ENCODE measurements at places on chromosomes 4 and X.

GRCh38 chrX:56947699-56948098 is 47.6 kb downstream of the SPIN3 start:
- no peak overlapping the region for H3K27ac ChIP-seq
- no peak for DNase-seq
- H3K27me3 ChIP-seq, result no peaks in the 10 kb centered on the region
- H3K36me3 ChIP-seq, result no peaks in the 10 kb centered on the region
- no peak overlapping the region for H3K4me3 ChIP-seq

DNA sequence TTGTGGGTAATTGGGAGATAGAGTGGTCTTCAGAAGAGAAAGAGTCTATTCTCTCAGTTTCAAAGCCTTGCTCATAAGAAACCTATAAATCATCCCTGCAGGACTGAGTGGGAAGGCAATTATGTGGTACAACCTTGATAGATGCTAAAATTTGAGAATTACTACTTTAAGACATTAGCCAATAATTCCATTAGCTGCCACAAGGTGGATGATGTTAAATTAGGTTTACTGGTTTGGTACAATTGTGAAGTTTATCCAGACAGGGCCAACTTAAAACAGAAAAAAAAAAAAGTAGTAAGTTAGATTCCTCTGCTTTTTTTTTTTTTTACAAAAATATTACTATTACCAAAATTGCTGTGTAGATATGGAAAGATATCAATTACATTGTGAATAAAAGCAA is 73.2 kb upstream of the AMOT start:
- DNase-seq, result no peak
- H3K27ac ChIP-seq, result no peak overlapping the region
- H3K4me3 ChIP-seq, result no peak overlapping the region
- H3K36me3 ChIP-seq, result no peaks in the 10 kb centered on the region
- no peaks in the 10 kb centered on the region for H3K4me1 ChIP-seq

DNA sequence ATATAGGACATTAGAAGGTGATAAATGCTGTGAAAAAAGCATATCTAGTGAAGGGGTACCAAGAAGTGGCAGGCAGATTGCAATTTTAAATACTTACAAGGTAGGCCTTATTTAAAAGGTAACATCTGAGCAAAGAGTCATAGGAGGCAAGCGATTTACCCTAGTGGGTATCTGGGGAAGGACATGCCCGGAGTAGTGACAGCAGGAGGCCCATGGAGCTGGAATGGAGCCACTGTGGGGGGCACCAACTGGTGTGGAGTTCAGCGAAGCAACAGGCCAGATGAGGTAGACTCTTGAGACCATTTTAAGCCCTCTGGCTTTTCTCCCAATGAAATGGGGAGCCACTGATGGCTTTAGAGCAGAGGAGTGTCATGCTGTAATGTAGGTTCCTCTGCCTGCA is 37.3 kb downstream of the SEC24D start:
- peaks cover 13% of the 10 kb centered on the region for H3K36me3 ChIP-seq
- DNase-seq, result no peak
- no peaks in the 10 kb centered on the region for H3K4me1 ChIP-seq
- no peak overlapping the region for H3K4me3 ChIP-seq
- no peak overlapping the region for H3K27ac ChIP-seq

GRCh38 chrX:12681047-12681446 is 110.2 kb upstream of the PRPS2 start:
- peaks cover 6% of the 10 kb centered on the region for H3K27me3 ChIP-seq
- no peak for DNase-seq
- no peak overlapping the region for H3K27ac ChIP-seq
- no peaks in the 10 kb centered on the region for H3K4me1 ChIP-seq
- H3K36me3 ChIP-seq, result no peaks in the 10 kb centered on the region
- no peak overlapping the region for H3K4me3 ChIP-seq

DNA sequence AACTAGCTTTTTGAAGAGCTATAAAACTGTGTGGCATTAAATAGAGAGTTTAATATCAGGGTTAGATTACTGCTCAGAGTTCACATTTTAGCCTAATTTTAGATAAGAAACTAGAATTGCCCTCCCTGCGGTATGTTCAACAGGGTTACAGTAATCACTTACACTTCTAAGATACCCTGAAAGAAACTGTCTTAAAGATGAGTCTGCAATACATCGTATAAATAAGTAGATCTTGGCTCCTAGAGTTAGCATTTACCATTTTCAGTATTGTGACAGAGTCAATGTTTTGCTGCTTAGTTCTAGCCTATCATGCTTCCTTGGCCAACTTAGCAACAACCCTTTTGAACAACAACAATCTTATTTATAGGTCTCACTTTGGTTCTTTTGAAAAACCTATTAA is 217.8 kb upstream of the NDST4 start:
- H3K27ac ChIP-seq, result no peak overlapping the region
- no peaks in the 10 kb centered on the region for H3K27me3 ChIP-seq
- no peaks in the 10 kb centered on the region for H3K4me1 ChIP-seq
- no peak overlapping the region for H3K4me3 ChIP-seq
- no peaks in the 10 kb centered on the region for H3K36me3 ChIP-seq
- no peak for DNase-seq

DNA sequence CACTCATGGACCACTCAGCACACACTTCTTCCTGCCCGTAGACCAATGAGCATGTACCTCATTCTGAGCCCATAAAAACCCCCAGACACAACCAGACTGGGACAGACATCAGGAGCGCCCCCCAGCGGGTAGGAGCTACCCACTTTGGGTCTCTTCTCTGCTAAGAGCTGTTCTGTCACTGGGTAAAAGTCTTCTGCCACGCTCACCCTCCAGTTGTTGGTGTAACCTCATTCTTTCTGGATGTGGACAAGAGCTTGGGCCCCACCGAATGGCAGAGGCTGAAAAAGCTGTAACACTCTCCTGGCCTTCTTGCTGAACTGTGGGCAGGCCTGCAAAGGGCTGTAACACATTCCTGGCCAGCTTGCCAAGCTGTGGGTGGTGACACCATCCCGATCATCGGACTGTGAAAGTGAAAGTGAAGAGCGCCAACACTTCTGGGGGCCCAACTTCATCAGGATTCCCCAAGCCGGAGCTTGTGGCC is 137.6 kb downstream of the TECRL start:
- H3K27me3 ChIP-seq, result no peaks in the 10 kb centered on the region
- no peaks in the 10 kb centered on the region for H3K4me1 ChIP-seq
- DNase-seq, result peak; percentile 15
- H3K27ac ChIP-seq, result no peak overlapping the region

- H3K27ac ChIP-seq, result no peak overlapping the region
- peaks cover 12% of the 10 kb centered on the region for H3K4me1 ChIP-seq
- peaks cover 21% of the 10 kb centered on the region for H3K36me3 ChIP-seq
- H3K4me3 ChIP-seq, result no peak overlapping the region
- peak; percentile 70 for DNase-seq
- H3K27me3 ChIP-seq, result no peaks in the 10 kb centered on the region
Observed at GRCh38 chr4:55866290-55866907, 13.0 kb downstream of the EXOC1 start.

DNA sequence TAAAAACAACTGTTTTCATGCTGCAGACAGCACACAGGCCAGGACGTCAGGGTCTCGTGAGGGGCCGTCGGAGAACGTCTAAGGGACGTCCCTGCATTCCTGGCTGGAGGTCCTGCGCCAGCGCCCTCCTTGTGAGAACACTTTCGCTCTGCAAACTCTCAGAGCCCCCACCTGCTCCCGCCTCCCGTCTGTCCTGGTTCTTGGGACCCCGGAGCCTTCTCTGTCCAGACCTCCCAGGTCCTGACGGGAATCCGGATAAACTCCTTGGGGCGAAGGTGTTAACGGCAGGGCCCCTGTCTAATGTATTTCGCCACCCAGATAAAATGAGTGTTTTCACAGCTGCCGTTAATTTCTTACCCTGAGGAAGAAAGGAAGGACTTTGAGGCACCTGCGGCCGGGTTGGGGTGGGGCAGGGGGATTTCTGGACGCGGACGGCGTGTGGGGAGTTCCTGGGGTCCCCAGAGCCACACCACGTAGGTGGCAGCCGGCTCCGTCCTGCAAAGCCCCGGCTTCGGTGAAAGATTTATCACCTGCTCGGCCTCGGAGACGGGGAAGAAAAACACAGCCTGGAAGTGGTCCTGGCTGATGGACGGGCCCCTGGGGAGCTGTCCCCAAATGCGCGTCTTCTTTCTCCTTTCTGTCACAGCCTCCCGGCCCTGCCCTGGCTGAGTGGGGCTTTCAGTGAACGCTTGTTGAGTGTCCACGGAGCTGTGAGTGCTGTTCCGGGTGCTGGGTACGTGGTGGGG is 35.1 kb upstream of the PPP2R3B start:
- no peaks in the 10 kb centered on the region for H3K27me3 ChIP-seq
- H3K4me3 ChIP-seq, result no peak overlapping the region
- H3K27ac ChIP-seq, result no peak overlapping the region

DNA sequence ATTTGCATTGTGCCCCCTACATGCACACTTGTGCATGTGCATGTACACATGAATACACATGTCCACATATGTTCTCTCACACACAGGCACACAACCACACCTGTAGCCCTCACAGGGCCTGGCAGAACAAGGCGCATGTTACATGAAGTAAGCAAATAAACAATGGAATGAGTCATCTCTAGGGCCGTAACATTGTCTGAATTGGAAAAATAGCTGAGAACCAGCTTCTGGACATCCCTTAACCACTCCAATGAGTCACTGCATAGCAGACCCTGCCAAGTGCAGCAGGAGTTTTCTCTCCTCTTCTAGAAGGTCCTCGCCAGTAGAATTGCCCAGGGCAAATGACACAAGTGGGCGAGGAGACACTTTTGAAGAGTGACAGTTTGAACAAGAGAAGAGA is 66.1 kb downstream of the MAGEA10 start:
- no peaks in the 10 kb centered on the region for H3K36me3 ChIP-seq
- DNase-seq, result peak; percentile 1
- no peaks in the 10 kb centered on the region for H3K27me3 ChIP-seq
- H3K4me3 ChIP-seq, result no peak overlapping the region
- H3K27ac ChIP-seq, result no peak overlapping the region

- H3K27me3 ChIP-seq, result no peaks in the 10 kb centered on the region
- no peak overlapping the region for H3K4me3 ChIP-seq
- H3K27ac ChIP-seq, result no peak overlapping the region
- no peaks in the 10 kb centered on the region for H3K36me3 ChIP-seq
Observed at GRCh38 chr4:138972956-138973801, 42.4 kb upstream of the NOCT start.

- no peaks in the 10 kb centered on the region for H3K27me3 ChIP-seq
- no peak for DNase-seq
- H3K36me3 ChIP-seq, result no peaks in the 10 kb centered on the region
- no peak overlapping the region for H3K4me3 ChIP-seq
- H3K4me1 ChIP-seq, result no peaks in the 10 kb centered on the region
- no peak overlapping the region for H3K27ac ChIP-seq
Observed at GRCh38 chr4:26099967-26100366, 185.9 kb downstream of the SMIM20 start.

GRCh38 chr4:59664771-59665170 is 1535.4 kb upstream of the ADGRL3 start:
- no peaks in the 10 kb centered on the region for H3K4me1 ChIP-seq
- no peak for DNase-seq
- H3K27ac ChIP-seq, result no peak overlapping the region
- no peaks in the 10 kb centered on the region for H3K27me3 ChIP-seq
- H3K4me3 ChIP-seq, result no peak overlapping the region
- no peaks in the 10 kb centered on the region for H3K36me3 ChIP-seq

GRCh38 chr4:77002321-77003107 is 53.0 kb downstream of the SEPTIN11 start:
- H3K36me3 ChIP-seq, result peaks cover 72% of the 10 kb centered on the region
- no peaks in the 10 kb centered on the region for H3K27me3 ChIP-seq
- no peak overlapping the region for H3K4me3 ChIP-seq
- peak overlapping the region; percentile 87 for H3K27ac ChIP-seq
- peaks cover 59% of the 10 kb centered on the region for H3K4me1 ChIP-seq
- peak; percentile 43 for DNase-seq

GRCh38 chrX:150990910-150991309 is 7.8 kb downstream of the HMGB3 start:
- no peaks in the 10 kb centered on the region for H3K4me1 ChIP-seq
- H3K27me3 ChIP-seq, result no peaks in the 10 kb centered on the region
- no peak for DNase-seq

DNA sequence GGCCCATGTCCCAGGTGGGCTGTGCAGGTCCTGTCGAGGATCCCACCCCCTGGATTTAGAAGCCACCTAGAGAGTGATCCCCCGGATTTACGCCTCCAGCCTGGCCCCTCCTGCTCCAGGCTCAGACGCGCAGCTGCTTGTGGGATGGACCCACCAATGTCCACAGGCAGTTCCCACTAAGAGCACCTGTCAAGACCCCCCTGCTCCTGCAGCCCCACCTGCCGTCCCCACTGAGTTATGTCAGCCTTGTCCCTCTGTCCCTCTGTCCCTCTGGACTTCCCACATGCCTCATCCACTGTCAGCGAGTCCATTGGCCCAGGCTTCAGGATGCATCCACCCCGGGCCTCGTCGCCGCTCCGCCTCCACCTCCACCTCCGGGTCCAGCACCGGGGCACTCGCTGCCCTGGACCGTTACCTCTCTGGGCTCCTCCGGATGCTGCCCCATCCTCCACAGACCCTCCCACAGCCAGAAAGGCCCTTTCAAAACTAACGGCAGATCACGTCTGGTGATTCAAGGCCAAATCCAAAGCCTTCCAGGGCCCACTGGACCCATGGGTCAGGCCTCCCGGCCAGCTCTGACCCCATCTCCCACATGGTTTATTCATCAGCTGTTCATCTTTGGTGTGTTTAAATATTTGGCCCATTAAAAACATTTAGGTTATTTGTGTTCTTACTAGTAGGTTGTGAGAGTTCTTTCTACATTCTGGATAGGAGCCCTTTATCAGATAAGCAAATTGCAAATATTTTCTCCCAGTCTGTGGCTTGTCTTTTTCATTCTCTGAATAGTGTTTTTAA is 28.3 kb downstream of the HTRA3 start:
- no peaks in the 10 kb centered on the region for H3K36me3 ChIP-seq
- no peak overlapping the region for H3K27ac ChIP-seq
- no peak overlapping the region for H3K4me3 ChIP-seq
- 0 out of 2 replicates have a peak, but pooled peaks cover 3% of the 10 kb centered on the region for H3K27me3 ChIP-seq
- peak; percentile 72 for DNase-seq

GRCh38 chrX:80929251-80929650 is 119.6 kb upstream of the BRWD3 start:
- no peaks in the 10 kb centered on the region for H3K4me1 ChIP-seq
- H3K27me3 ChIP-seq, result no peaks in the 10 kb centered on the region
- H3K27ac ChIP-seq, result no peak overlapping the region
- DNase-seq, result no peak

- H3K27ac ChIP-seq, result no peak overlapping the region
- no peaks in the 10 kb centered on the region for H3K36me3 ChIP-seq
- H3K27me3 ChIP-seq, result no peaks in the 10 kb centered on the region
- peak; percentile 51 for DNase-seq
Observed at GRCh38 chr4:145679520-145679919, 426 bp upstream of the C4orf51 start.

DNA sequence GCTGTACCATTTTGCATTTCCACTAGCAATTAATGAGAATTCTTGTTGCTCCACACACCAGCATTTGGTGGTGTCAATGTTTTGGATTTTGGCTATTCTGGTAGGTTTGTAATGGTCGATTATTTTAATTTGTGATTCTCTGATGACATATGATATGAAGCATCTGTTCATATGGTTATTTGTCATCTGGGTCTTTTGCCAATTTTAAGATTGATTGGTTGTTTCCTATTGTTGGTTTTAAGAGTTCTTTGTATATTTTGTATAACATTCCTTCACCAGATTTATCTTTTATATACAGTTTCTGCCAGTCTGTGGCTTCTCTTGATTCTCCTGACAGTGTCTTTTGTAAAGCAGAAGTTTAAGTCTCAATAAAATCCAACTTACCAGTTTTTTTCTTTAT is 18.5 kb upstream of the BDH2 start:
- no peak overlapping the region for H3K27ac ChIP-seq
- H3K36me3 ChIP-seq, result peaks cover 78% of the 10 kb centered on the region

Measured in SJCRH30 (cell line).